ENCODE measurements at places on chromosomes 12 and 14. TPM values are rescaled to one million over a fixed set of nuclear protein-coding genes. Genes with fewer than 3 reads are reported as not detected.
A peak's percentile ranks its signal among the peaks of the same experiment; 100 is the strongest.

- no peaks in the 10 kb centered on the region for H3K27me3 ChIP-seq
- H3K4me1 ChIP-seq = no peaks in the 10 kb centered on the region
- no peak within 1 kb of the TSS for H3K27ac ChIP-seq
- no peaks in the 10 kb centered on the region for H3K36me3 ChIP-seq
Observed at GRCh38 chr12:120978296-120979219, at the start of gene HNF1A. Gene HNF1A (plus strand): TSS chr12:120978543. CDS start chr12:120978769, 226 bp downstream.

GRCh38 chr12:15583804-15584203 lies 205.4 kb downstream of the EPS8 start:
- no peaks in the 10 kb centered on the region for H3K4me1 ChIP-seq
- no peak overlapping the region for H3K4me3 ChIP-seq
- H3K27me3 ChIP-seq = no peaks in the 10 kb centered on the region
- 0 out of 2 replicates have a peak, but pooled peaks cover 3% of the 10 kb centered on the region for H3K36me3 ChIP-seq

DNA sequence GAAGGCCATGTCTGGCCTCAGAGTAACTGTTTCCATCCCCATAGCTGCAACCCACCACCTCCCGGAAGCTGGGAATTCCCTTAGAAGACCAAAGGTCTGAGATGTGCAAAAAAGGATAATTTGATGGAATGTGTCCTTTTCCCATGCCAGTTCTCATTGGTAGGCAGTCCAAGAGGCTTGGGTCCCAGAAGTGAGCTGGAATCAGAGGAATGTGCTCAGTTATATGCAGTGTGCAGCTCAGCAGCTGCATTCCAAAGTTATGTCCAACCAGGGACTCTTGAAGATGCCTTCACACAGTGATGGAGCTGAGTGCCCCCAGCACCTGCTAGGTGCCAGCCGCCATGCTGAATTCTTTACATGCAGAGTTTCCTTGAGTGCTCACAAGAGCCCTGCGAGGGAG lies 583.9 kb upstream of the TBX3 start:
- DNase-seq = no peak
- no peak overlapping the region for H3K4me3 ChIP-seq
- H3K36me3 ChIP-seq = no peaks in the 10 kb centered on the region
- no peak overlapping the region for H3K27ac ChIP-seq
- no peaks in the 10 kb centered on the region for H3K4me1 ChIP-seq
- no peaks in the 10 kb centered on the region for H3K27me3 ChIP-seq

GRCh38 chr14:56199095-56199981 lies 81.1 kb downstream of the PELI2 start:
- H3K27me3 ChIP-seq = no peaks in the 10 kb centered on the region
- H3K36me3 ChIP-seq = no peaks in the 10 kb centered on the region
- no peaks in the 10 kb centered on the region for H3K4me1 ChIP-seq
- H3K4me3 ChIP-seq = no peak overlapping the region
- DNase-seq = no peak

GRCh38 chr12:38151991-38152700 lies 164.4 kb upstream of the ALG10B start:
- no peaks in the 10 kb centered on the region for H3K27me3 ChIP-seq
- peaks cover 34% of the 10 kb centered on the region for H3K36me3 ChIP-seq
- no peak for DNase-seq
- no peak overlapping the region for H3K27ac ChIP-seq
- H3K4me3 ChIP-seq = no peak overlapping the region

DNA sequence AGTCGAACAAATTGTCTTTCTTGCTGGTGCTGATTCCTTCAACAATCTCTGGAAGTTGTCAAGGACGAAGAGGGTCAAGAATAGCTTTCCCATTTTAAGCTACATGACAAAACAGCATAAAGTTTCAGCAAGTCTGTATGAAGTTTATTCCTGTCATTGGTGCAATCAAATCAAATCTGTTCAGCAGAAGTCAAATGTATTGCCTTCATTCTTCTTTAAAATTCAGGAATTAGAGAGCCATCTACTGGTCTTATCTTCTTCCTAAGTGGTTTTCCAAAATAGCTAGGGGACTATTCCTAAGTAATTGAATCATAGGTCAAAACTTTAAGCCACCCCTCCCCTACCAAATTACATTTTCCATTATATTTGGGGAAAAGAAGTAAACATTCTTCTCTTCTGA lies 990.2 kb downstream of the GALC start:
- no peak overlapping the region for H3K27ac ChIP-seq
- no peak for DNase-seq
- no peaks in the 10 kb centered on the region for H3K27me3 ChIP-seq
- H3K4me1 ChIP-seq = no peaks in the 10 kb centered on the region
- no peak overlapping the region for H3K4me3 ChIP-seq
- H3K36me3 ChIP-seq = peaks cover 7% of the 10 kb centered on the region

DNA sequence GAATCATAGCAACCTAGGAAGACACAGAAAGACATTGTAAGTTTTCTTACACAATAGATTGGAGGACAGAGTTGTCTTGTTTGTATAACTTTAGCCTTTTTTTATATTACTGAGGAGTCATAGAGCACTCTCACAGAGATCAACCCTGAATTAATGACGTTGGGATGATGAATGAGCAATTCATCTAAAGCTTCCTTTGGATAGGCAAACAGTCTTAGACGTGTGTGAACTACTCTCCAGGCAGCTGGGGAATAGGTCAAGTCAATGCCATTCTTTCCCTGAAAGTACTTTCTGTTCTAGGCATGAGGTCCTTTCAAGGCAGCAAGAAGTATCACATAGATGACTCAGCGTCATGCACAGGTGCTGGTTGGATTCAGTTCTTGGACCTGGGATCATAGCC lies 369.1 kb upstream of the NOVA1 start:
- DNase-seq = no peak
- no peak overlapping the region for H3K27ac ChIP-seq
- peaks cover 3% of the 10 kb centered on the region for H3K4me1 ChIP-seq

DNA sequence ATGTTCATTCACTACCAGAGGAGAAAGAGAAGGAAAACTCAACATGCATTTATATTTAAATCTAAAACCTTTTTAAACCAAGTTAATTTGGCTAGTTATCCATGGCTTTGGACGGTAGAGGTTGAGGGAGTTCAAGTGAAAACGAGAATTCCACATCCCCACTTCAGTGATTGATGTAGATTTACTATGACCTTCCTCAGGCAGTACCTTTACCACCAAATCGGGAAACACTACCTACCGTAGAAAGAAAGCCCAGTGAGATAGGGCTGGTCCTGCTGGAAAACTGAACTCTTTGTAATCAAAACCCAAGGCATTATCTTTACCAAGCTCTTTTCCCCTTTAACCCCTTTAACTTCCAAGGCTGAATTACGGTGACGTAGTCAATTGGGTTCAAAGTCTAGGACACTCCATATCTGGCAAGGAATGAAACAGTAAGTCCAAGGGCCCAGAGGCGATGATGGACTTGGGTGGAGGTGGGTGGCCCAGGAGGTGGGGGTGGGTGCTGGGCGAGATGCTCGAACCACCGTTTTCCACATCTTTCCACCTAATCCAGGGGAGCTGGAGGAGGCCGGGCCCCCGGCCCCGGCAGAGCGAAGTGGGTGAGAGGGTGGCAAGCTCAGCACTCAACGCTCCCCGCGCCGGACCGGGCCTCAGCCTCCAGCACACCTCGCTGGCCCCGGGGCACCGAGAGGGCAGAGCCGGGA lies 618 bp downstream of the SEC23A start:
- H3K27me3 ChIP-seq = no peaks in the 10 kb centered on the region
- no peak overlapping the region for H3K27ac ChIP-seq
- DNase-seq = no peak
- H3K4me3 ChIP-seq = peak overlapping the region; percentile 88
- H3K36me3 ChIP-seq = peaks cover 4% of the 10 kb centered on the region

- no peak overlapping the region for H3K27ac ChIP-seq
- H3K4me3 ChIP-seq = no peak overlapping the region
- DNase-seq = no peak
- H3K27me3 ChIP-seq = no peaks in the 10 kb centered on the region
- H3K4me1 ChIP-seq = no peaks in the 10 kb centered on the region
Observed at GRCh38 chr12:28313631-28314030, 123.4 kb downstream of the CCDC91 start.

GRCh38 chr14:33810308-33810707 lies 140.6 kb downstream of the EGLN3 start:
- no peak for DNase-seq
- no peaks in the 10 kb centered on the region for H3K27me3 ChIP-seq
- no peaks in the 10 kb centered on the region for H3K4me1 ChIP-seq
- H3K4me3 ChIP-seq = no peak overlapping the region
- no peaks in the 10 kb centered on the region for H3K36me3 ChIP-seq
- no peak overlapping the region for H3K27ac ChIP-seq

DNA sequence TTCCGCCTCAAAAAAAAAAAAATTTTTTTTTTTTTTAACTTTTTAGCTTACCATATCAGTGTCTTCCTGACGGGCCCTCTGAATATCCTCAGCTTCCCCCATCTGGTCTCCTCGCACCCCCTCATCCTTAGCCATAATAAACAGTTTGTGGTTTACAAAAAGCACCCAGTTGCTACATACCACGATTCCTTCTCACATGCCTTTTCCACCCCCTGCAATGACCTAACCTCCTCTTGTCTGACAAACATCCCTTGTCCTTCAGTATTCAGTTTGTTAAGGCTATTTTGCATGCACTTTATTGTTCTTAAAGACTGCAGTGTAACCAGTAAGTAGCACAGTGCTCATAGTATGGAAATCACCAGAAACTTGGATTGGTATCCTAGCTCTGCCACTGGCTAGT lies 88.5 kb downstream of the PPM1H start:
- H3K27me3 ChIP-seq = no peaks in the 10 kb centered on the region
- no peak for DNase-seq
- H3K36me3 ChIP-seq = 0 out of 2 replicates have a peak, but pooled peaks cover 4% of the 10 kb centered on the region
- H3K4me1 ChIP-seq = peaks cover 5% of the 10 kb centered on the region
- no peak overlapping the region for H3K27ac ChIP-seq
- no peak overlapping the region for H3K4me3 ChIP-seq

DNA sequence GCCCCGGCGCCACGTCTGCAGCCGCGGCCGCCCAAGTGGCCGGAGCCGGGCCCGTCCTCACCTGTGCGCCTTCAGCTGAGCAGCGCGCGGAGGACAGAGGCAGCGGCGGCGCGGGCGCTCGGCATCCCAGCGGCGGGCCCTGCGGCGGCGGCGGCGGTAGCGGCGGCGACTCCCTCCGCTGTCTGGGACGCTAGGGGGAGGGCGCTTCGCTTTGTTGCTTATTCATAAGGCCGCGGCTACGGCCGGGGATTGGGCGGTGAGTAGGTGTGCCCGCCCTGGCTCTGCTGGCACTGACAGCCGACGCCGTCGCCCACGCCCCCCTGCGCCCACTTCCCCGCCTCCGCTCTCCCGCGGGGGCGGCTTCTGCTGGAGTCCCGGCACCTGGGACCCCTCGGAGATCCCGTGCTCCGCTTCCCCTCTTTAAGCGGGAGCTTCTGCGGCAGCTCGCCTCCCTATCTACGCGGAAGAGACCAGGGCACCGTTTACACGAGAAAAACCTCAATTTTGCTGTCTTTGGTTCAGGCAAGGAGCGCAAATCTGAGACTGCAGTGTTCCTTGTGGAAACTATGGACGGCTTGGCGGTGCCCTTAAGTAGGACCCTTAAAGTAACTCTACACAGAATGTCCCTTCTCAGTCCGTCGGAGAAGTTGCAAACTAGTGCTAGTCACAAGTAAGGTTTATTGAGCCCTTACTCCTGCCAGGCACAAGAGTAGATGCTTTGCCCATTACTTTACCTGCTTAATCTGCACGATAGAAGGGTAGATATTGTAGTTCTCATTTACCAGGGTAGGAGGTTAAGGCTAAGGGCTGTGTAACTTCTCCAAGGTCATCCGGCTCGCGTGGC lies at the start of gene ARMH4:
TSS of gene ARMH4 (minus strand) at position 200 of the 844 bp plus-strand sequence. CDS start 12,855 bp downstream, outside the sequence.
- H3K36me3 ChIP-seq = no peaks in the 10 kb centered on the region
- H3K4me1 ChIP-seq = peaks cover 2% of the 10 kb centered on the region
- DNase-seq = peak; percentile 94
- H3K4me3 ChIP-seq = peak within 1 kb of the TSS; percentile 85

- no peaks in the 10 kb centered on the region for H3K27me3 ChIP-seq
- peak; percentile 81 for DNase-seq
- peaks cover 4% of the 10 kb centered on the region for H3K4me1 ChIP-seq
- H3K4me3 ChIP-seq = peak overlapping the region; percentile 96
- H3K27ac ChIP-seq = no peak overlapping the region
Observed at GRCh38 chr14:21070610-21071224, 613 bp downstream of the ARHGEF40 start.

GRCh38 chr12:46904406-46905238 lies 78.8 kb upstream of the SLC38A4 start:
- no peaks in the 10 kb centered on the region for H3K36me3 ChIP-seq
- no peak overlapping the region for H3K4me3 ChIP-seq
- no peak for DNase-seq
- no peak overlapping the region for H3K27ac ChIP-seq
- no peaks in the 10 kb centered on the region for H3K4me1 ChIP-seq

DNA sequence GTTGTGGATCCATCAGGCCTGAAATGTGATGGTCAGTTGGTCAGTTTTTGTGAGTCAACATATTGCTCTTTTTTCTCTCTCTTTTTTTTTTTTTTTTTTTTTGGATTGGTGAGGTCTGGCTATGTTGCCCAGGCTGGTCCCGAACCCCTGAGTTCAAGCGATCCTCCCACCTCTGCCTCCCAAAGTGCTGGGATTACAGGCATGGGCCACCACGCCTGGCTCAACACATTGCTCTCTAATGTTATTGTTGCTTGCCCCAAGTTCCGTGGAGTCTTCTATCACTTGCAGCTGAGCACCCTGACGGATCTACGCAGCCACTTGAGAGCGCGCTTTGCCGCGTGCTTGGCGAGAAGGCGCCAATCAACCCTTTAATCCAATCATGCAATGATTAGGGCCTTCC lies 69.5 kb upstream of the DIO3 start:
- no peaks in the 10 kb centered on the region for H3K27me3 ChIP-seq
- H3K4me1 ChIP-seq = no peaks in the 10 kb centered on the region
- DNase-seq = no peak
- H3K36me3 ChIP-seq = no peaks in the 10 kb centered on the region
- no peak overlapping the region for H3K4me3 ChIP-seq
- H3K27ac ChIP-seq = no peak overlapping the region

DNA sequence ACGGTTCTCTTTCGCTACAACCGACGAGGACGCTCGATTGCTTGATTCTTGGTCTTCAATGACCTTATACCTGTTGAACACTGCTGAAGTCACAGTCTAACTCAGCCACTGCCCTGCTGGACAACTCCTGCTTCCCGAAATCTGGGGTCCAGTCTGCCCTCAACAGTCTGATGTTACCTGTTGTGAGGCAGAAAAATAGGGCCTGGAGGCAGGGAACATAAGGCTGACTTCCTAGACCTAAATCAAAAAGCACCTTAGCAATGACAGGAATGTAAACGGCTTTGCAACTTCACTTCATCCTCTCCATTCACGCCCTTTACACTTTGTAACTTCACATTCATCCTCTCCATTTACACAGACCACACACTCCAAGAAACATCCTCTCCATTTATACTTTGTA lies 597 bp upstream of the GLTP start:
- peaks cover 12% of the 10 kb centered on the region for H3K4me1 ChIP-seq
- no peaks in the 10 kb centered on the region for H3K27me3 ChIP-seq
- peak overlapping the region; percentile 77 for H3K4me3 ChIP-seq
- no peak for DNase-seq
- H3K27ac ChIP-seq = peak overlapping the region; percentile 86

Gene MIA2
- 15.0 TPM for total RNA-seq

Gene FAM216A
- total RNA-seq = 18.1 TPM

Gene SCN8A
- total RNA-seq = 15.2 TPM

Gene SPX
- total RNA-seq = 0.57 TPM

Gene VRTN
- 104 TPM for total RNA-seq

Gene AKAP5
- 2.5 TPM for total RNA-seq

Gene OXA1L
- total RNA-seq = 115 TPM

Gene KRT82
- not detected for total RNA-seq

Gene BRAP
- 23.4 TPM for total RNA-seq

Gene LRTM2
- total RNA-seq = not detected
